ENCODE measurements at places on chromosomes 6 and 20.

DNA sequence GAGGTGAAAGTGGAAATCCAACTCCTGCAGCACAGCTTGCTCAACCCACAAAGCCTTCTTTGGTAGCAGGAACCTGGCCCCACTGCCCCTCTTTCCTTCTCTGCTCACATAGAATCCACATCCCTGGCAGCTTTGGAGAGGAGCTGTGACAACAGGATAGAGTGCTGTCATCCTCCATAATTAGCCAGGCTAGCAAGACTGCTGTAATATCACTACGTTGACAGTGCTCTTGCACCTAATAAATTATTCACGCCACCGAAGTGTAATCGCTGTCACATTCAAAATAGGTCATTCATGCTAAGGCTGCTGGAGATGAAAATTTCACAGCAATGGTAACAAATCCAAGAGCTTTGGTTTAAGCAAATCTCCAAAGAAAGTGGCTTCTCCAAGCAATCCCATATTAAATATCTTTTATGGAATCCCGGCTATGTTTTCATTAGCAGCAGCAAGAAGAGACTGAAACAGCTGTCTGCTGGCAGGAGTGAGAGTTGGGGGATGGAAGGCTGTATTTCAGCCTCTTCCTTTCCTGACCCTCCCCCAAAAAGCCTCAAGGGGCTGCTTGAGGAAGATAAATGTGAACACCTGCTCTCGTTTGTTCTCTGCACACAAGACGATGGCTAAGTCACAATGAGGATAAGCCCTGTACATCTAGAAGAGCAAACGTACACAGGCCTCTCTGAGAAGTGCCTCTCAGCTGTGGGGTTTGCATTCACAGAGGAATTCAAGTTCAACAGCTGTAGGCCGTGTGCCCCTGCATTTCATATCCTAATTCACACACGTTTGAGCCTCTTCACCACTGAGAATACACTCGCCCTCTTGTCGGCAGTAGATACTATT lies 16.5 kb downstream of the RIPOR2 start:
- DNase-seq: no peak

DNA sequence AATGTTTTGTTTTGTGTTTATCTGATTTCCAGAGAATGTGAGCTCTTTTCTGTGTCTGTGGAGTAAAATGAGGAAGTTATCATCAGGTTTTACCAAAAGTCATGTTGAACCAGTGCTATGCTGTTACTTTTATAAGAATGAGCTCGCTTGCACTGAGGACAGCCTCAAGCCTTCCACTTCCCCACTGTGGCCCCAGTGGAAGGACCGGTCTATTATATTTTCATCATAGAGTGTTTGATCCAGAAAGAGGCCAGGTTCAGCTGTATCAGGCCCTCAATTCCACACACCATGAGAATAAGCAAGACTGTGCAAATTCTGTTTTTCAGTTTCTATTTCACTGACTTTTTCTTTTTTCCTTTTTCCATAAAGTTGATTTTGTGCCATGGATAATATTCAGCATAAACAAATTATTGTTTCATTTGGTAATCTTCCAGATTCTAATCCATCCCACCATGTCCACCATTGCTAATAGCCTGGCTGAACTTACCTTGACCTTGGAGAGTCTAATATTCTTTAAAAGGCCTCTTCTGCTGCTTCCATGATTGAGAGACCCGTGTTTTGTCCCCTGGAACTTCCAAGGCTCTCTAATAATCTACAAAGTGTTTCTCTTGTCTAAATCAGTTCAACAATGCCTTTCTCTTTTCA lies 286.2 kb downstream of the THBS2 start:
- no peak for DNase-seq

DNA sequence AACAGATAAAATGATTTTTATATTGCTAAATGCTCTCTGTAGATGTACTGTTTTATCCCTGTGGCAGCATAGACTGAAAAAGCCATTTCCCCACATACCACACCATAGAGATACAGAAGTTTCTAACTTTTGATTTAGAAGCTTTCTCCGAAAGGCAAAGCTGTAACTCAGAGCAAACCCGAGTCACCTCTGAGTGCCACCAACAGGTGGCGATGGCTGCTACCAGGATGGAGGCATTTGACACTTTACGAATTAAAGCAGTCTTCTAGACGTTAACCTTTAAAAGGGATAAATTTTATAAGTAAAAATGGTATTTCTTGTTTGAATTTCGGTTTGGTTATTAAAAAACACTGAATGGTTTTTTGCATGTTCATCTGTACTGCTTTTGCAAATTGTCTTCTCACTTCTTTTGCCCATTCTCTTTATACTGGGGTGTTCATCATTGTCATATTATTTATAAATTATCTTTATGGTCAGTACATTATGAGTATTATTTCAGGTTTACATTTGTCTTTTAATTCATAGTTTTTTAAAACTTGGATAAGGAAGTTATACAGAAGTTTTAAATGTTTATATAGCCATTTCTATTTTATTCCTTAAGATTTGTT lies 201.0 kb upstream of the CEP162 start:
- DNase-seq: peak; percentile 66

DNA sequence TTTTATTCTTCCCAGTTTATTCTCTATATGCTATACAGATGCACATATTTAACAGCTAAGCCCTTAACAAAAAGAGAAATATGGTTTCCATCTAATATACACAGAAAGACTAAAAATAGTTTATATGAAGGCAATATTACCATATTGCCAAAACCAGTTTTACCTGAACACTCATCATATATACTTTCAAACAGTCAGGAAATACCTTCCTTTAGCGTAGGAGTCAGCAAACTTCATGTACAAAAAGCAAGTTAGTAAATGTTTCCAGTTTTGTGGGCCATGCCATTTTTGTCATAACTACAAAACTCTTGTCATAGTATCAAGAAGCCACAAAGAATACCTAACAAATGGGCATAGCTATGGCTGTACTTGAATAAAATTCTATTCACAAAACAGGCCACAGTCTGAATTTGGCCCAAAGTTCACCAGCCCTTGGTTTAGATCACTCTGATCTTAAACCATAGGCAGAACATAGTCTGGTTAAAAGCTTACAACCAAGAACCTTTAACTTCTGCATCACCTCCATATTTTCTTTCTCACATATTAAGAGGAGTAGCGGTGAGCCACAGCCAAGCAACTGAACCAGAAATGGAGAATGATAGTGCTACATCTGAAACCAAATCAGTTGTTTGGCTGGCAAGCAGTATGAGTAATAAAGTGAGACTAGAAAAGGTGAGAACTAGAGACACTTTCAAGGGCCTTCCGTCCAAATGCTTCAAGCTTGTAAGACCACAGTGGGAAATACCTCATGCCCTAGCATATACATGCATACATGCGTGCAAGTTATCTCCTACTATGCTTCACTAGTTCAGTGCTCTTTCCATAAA lies 116.6 kb downstream of the PTPRK start:
- no peak for DNase-seq

DNA sequence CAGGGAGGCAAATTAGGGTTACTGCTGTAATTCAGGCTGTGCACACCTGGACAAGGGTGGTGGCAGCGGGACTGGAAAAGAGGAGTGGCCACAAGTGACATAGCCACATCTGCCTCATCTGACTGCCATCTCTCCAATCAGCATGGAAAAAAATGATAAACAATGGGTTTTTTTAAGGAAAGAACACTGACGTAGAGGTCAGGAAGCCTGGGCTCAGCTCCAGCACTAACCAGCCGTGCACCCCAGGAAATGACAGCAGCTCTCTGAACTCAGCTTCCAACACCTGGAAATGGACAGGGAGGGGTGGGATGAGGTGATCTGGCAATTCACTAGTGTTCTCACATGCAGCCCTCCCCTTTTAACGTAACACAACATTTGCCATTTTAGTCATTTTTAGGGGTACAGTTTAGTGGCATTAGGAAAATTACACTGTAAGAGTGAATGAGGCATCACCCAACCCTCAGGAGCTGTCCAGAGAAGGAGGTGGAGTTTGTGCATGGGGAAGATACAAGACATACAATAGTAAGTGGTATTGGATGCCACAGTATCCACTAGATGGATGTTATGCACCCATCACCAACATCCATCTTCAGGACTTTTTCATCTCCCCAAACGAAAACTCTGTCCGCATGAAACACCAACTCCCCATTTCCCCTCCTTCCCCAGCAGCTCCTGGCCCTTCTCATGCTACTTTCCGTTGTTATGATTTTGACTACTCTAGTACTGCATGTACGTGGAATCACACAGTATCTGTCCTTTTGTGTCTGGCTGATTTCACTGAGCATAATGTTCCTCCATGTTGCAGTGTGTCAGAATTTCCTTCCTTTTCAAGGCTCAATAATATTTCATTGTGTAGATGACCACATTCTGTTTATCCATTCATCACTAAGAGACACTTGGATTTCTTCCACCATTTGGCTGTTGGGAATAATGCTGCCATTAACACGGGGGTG lies 215.5 kb upstream of the ECI2 start:
- DNase-seq: peak; percentile 62

GRCh38 chr20:13771853-13772453 lies 12.8 kb downstream of the ESF1 start:
- DNase-seq: peak; percentile 33

DNA sequence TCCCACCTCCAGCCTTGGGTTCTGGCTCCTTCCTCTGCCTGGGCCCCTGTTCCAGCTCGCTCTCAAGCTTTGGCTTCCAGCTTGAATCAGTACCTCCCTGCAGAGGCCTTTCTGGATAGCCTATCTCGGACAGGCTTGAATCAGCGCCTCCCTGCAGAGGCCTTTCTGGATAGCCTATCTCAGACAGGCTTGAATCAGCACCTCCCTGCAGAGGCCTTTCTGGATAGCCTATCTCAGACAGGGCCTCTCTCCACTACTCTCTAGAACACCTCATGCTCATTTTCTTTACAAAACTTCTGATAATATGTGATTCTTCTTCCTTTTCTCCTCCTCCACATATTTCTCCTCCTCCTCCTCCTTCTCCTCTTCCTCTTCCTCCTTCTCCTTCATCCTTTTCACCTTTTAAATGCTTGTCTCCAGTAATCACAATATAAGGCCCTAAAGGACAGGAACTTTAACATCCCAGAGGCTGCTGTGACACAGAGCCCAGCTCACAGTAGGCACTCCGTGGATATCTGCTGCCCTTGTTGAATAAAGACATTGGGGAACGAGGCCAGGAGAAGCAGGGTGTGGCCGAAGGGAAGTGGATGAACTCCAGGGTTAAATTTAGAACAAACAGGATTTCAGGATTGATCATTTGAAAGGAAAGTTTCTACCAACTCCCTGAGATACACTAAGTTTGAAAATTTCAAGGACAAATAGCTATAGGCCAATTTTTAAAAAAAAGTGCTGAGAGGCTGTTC lies 9.3 kb upstream of the RPS6KA2 start:
- no peak for DNase-seq

GRCh38 chr6:165684333-165684732 lies 21.3 kb upstream of the PDE10A start:
- DNase-seq: no peak

GRCh38 chr6:159727717-159728445 lies 575 bp downstream of the WTAP start:
- peak; percentile 42 for DNase-seq

GRCh38 chr20:18740726-18741125 lies 72.9 kb upstream of the SCP2D1 start:
- no peak for DNase-seq

GRCh38 chr6:100163035-100163434 lies 169.0 kb upstream of the MCHR2 start:
- no peak for DNase-seq

DNA sequence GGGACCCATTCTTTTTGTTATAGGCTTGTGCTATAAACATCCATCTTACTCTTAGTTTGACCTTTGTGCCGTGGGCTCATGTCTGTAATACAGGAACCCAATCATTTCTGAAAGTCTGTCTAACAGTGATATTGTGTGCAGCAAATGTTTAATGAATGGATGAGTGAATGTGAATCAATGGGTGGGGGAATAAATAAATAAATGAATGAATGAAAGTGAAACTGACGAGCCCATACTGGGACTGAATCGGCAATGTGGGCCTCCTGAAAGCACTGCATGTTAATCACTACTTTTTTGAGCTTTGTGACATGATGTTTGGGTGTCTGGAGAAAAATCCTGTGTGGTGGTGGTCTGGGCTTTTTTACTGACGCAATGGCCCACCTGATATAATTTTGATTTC lies 175.0 kb downstream of the GMPR start:
- no peak for DNase-seq

- no peak for DNase-seq
These were observed 109.0 kb downstream of the RALGAPA2 start for GRCh38 chr20:20603339-20603990.

- no peak for DNase-seq
These were observed 1956.6 kb upstream of the DEFB115 start for GRCh38 chr20:29300579-29301551.

DNA sequence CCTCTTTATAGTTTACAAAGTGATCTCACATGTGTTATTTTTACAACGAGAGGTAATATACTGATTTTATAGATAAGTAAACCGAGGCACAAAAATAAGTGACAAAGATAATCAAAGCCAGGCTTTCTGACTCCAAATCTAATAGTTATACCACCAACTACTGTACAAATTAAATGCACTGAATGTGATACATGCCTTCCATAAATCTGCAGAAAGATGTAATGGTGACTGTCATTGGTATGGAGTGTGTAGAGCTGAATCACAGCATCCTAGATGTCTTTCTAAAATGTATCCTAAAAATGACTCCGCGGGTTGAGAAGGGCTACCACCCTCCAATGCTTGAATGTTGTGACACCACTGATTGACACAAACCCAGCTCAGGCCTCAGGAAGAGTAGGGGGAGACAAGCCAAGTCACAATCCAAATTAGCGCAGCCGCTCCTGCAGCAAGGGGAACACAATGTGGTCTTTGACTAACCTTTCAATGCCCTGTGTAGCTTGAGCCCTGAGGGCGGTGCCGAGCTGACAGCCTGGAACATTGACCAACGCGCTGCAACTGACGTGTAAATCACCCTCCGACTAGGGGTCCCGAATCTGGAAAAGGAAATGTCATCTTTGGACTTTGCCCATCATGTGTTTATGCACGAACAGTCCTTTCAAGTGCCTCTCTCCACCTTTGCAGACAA lies 136.8 kb downstream of the OLIG3 start:
- DNase-seq: no peak

DNA sequence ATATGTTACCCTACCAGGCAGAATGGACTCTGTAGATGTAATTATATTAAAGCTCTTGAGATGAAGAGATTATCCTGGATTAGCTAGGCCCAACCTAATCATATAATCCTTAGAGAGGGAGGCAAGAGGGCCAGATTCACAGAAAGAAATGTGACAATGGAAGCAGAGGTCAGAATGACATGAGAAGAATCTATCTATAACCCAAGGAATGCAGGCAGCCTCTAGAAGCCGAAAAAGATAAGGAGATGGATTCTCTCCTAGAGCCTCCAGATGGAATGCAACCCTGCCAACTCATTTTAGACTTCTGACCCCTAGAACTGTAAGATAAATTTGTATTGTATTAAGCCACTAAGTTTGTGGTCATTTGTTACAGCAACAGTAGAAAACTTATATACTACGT lies 12.3 kb downstream of the PXT1 start:
- peak; percentile 53 for DNase-seq

DNA sequence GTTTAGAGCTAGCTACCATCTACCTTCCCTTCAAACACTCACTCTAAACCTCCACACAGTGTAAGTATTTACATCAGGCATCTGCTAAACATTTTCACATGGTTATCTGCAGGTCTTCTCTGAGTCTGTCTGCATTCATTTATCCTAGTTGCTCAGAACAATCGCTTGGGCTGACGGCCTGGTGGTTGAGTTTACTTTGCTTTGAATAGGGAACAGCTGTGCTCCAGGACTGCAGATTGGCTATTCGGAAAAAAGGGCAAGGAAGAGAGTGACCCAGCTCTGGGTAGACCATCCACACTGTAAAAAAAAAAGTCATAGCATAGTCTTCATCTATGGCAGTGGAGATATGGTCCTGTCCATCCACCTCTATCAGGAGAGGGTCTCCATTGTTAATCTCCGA lies 115.3 kb upstream of the ESR1 start:
- no peak for DNase-seq

- DNase-seq: no peak
These were observed 72.5 kb downstream of the TNFRSF21 start for GRCh38 chr6:47237196-47237595.

Data from iris pigment epithelial cell (primary cell).